ENCODE measurements at places on chromosomes 4 and X. TPM values are rescaled to one million over a fixed set of nuclear protein-coding genes. Genes with fewer than 3 reads are reported as not detected.

Gene F8A2
- not detected for total RNA-seq

Gene CTAG1A
- not detected for total RNA-seq

Gene ALB
- total RNA-seq = not detected

Gene F8A3
- 0.56 TPM for total RNA-seq

Gene HSFX2
- total RNA-seq = 0.21 TPM

Gene AR
- total RNA-seq = 11.4 TPM

Gene PLK4
- total RNA-seq = 33.5 TPM

DNA sequence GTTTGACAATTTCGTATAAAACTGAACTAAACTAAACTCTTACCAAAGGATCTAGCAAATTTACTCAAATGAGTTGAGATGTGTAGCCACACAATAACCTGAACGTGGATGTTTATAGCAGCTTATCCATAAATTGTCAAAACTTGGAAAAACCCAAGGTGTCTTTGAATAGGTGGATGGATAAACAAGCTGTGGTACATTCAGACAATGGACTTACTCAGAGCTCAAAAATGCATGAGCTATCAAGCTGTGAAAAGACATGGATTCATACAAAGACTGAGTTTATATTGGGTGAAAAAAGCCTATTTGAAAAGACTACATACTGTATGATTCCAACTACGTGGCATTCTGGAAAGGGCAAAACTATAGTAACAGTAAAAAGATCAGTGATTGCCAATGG is 69.5 kb downstream of the LARP1B start:
- no peak for DNase-seq

GRCh38 chr4:1167244-1167949 is 5.0 kb downstream of the SPON2 start:
- peak; percentile 15 for DNase-seq

DNA sequence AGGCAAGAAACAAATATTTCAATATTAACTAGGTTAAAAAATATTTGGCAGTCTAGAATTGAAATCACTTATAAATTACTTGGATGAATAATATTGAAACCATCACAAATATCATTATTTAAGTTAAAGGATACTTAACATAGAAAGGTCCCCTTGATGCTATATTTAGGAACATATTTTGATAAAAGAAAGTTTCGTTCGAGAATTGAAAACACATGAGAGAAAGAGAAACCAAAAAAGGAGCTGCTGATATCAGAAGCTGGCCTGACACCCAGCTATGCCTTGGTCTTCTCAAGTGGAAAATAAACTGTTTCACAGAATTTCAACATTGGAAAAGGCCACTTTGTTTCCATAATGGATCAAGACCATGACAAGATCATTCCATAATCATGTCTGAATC is 762.4 kb downstream of the DMD start:
- no peak for DNase-seq

DNA sequence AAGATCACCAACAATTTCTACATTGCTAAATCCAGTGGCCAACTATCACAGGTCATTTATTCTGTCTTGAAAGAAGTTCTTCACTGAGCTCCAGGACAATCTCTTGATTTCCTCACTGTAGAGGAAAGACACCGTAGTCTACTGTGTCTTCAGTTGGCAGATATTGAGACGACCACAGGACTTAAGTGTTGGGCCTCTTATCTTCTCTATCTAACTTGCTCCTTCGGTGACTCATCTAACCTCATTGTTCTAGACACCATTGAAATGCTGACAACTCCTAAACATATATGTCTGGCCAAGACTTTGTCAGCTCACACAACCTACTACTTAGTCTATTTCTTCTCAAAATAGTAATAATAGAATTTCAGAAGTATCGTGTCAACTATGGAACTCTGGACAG is 425.8 kb downstream of the ARAP2 start:
- DNase-seq = no peak

GRCh38 chrX:40085102-40085551 is 12.6 kb downstream of the BCOR start:
- DNase-seq = no peak

- no peak for DNase-seq
These were observed 97.3 kb upstream of the CNKSR2 start for GRCh38 chrX:21276736-21277433.

DNA sequence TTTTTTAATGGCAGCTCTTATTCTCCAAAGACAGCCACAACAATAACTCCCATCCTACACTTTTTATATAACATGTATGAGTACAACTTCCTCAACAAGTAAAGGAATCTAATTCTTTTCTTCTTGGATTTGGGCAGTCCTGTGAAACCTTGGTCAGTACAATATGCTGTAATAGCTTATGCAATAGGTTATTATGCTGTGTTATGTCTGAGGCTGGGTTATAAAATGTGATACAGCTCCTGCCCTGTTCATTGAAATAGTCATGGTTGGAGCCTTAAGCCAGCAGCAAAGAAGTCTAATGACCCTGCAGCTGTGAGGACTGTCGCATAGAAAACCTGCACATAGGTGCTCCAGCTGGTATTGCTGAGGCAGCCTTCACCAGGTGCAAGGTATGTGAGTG is 215.8 kb upstream of the RASGEF1B start:
- DNase-seq = no peak
